HFF-Myc (cell line): ENCODE measurements at places on chromosomes 13 and 19.

DNA sequence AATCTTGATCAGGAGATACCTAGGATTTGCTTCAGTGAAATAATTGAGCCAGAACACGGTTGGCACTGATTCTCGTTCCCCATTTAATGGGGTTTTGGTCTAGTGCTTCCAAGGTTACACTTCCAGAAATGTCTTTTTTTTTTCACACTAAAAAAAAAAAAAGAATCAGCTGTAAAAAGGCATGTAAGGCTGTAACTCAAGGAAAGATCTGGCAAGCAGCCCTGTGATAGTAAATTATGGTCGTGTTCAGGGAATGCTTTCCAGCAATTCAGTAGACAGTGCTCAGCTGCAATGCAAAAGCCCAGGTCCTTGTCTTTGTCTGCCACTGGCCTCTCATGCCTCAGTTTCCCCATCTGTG is 27.2 kb upstream of the NDUFS7 start:
- DNase-seq: no peak

DNA sequence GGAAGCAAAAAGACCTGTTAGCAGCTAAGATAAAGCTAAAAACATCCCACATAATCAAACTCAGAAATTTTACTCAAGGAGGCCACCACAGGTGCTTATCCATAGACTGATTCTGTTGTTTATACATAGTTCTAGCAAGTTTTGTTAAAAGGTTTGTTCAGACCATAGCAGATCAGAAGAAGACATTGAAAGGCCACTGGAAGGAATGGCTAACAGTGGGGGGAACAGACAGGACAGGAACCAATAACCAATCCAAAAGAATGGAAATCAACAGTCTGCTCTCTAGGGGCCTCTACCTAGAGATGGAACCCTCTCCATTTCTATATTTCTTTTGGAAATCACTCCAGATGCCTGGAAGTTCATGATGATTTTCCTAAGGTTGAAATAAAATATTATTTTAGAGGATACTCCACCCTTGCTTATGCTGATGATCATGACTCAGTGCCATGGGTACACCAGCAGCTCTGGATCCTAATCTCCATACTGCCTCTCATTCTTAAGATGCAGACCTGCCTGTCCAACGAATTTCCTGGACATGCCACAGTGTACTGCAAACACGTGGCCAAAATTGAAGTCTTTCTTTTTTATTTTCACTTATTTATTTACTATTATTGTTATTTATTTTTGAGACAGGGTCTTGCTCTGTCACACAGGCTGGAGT is 260.0 kb downstream of the MYO16 start:
- DNase-seq: no peak

DNA sequence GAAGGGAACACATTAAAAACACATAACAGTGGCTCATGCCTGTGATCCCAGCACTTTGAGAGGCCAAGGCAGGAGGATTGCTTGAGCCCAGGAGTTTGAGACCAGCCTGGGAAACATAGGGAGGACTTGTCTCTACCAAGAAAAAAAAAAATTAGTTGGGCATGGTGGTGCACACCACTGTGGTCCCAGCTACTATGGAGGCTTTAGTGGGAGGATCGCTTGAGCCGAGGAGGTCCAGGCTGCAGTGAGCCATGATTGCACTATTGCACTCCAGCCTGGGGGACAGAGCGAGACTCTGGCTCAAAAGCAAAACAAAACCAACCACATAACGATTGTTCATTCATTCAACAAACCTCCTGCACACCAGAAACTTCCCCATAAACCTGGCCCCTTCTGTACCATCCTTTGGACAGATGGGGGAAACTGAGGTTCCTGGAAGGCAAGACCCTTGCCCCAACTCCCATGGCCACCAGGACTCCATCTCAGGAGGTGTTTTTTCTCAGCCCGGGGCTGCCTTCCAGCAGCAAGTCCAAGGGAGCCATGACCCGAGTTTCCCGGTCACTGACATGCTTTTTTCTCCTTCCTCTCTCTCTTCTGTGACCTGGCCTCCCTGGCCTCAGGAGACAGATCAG is 4.3 kb downstream of the FOSB start:
- no peak for DNase-seq

DNA sequence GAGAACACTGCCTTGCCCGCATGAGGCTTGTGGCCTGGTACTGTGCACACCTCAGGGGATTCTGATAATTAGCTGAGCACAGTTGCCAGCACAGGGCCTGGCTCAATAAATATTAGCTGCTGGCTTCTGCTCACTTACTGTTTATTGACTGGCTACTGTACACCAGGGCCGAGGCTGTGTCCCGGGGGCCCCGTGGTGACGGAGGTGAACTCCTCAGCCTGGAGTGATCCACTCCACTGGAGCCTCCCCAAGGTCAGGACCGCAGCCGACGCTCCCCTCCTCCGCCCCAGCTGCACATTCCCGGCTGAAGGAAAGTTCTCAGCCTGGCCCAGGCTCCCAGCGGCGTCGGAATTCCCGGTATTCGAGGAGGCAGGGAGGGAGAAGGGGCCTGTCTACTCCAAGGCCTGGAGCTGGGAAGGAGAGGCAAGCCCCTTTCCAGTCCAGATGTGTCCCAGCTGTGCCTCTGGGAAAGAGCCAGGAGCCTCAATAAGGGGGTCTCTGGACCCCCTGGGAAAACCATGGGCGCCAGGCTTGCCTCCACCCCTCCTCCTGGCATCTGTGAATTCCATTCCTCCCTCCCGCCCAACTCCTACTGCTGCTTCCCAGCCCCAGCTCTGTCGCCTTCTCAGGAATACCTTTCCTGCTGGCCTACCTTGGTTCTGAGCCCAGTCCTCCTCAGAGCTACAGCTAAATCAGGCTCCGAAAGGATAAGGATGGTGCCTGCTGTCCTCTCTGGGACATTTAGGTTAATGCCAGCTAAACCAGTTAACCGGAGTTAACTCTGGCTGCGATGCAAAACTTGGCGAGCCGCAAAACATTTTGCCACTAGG is 7.3 kb downstream of the RPS16 start:
- DNase-seq: no peak

- DNase-seq: no peak
Measured at GRCh38 chr19:10517760-10518443, 655 bp upstream of the S1PR5 start.

GRCh38 chr13:79645569-79645968 is 164.6 kb downstream of the NDFIP2 start:
- DNase-seq: no peak

DNA sequence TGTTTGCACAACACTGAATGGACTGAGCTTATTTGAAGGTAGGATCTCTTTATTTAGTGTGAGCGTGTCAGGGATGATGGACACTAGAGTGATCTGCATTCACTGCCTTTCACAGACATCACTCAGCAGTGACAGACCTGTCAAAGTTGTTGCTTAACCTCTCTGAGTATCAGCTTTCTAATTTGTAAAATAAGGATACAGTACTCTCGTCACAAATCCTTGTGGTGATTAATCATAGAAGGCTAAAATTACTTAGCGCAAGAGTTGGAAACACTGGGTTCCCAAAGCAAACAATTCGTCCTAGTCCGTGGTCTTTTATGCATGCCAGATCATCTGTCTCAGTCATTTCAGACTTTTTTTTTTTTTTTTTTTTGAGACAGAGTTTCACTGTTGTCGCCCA is 16.6 kb downstream of the CARD8 start:
- no peak for DNase-seq

GRCh38 chr13:35349673-35350278 is 126.7 kb downstream of the MAB21L1 start:
- no peak for DNase-seq

- no peak for DNase-seq
Measured at GRCh38 chr13:99980824-99981734, 505 bp upstream of the ZIC2 start.
